AML-193 (cell line): ENCODE measurements at places on chromosomes 5 and 9.

GRCh38 chr9:131743096-131743495 lies 3.2 kb upstream of the RAPGEF1 start:
- DNase-seq = no peak

- peak; percentile 65 for DNase-seq
Observed at GRCh38 chr9:99118782-99119466, 14.0 kb downstream of the TGFBR1 start.

GRCh38 chr9:93884808-93885207 lies 70.3 kb downstream of the BARX1 start:
- DNase-seq = no peak

DNA sequence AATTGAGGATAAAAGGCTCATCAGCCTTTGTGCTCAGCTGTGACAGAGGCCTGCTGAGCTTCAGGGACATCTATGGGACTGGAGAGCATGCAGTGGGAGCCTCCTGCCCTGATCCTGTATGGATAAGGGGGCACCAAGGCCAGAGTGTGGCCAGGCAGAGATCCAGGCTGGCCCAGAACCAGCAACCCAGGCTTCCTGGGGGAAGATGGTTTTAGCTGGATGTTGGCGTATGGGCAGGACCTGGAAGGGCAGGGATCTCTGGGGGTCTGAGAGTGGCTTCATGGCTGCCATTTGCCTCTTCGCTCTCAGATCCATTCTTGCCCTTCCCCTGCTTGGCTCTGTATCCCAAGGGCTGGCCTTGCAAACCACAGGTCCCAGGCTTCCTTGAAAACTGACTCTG lies 169.9 kb downstream of the MACROH2A1 start:
- no peak for DNase-seq

DNA sequence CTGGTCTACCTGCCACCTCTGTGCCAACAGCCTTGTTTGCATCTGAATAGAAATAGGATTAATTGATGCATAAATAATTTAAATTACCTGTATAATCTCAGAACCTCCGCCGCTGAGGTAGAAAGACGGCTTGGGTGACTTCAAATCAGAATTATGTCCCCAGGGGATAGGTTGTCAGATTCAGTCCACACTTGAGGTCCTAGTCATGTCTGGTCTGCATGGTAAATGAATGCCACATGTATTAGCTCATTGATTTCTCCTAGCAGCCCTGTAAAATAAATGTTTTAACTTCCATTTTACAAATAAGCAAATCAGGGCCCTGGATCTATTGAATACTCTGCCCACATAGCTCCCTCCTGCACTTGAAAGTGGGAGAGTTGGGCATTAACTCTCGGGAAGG lies 368.0 kb upstream of the WWC1 start:
- no peak for DNase-seq

DNA sequence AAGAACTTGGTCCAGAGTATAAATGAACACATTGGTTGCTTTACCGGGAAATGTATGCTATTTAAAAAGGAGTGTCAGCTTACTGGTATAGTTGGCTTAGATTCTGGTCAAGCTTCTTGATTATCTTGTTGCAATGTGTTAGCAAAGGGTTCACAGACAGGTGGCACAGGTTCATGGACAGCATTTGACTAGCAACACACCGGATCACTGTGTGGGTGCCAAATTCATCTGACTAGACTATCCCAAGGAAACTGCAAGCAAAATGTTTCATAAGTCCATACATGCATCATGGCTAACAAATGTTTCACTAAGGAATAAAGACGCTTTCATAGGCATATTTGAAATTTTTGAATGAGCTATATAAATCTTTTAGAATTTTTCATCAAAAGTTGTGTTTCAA lies 274.1 kb downstream of the PLK2 start:
- DNase-seq = no peak

GRCh38 chr5:141735823-141736222 lies 53.8 kb upstream of the ARAP3 start:
- no peak for DNase-seq

GRCh38 chr5:126438868-126439267 lies 15.7 kb downstream of the GRAMD2B start:
- no peak for DNase-seq

- DNase-seq = no peak
Observed at GRCh38 chr5:150258130-150258529, 31.4 kb downstream of the CAMK2A start.

- DNase-seq = no peak
Observed at GRCh38 chr9:133405508-133406438, 12.0 kb downstream of the REXO4 start.

GRCh38 chr5:172834415-172835289 lies 601 bp downstream of the ERGIC1 start:
- DNase-seq = no peak

GRCh38 chr5:178496642-178497041 lies 93.6 kb downstream of the COL23A1 start:
- peak; percentile 48 for DNase-seq

DNA sequence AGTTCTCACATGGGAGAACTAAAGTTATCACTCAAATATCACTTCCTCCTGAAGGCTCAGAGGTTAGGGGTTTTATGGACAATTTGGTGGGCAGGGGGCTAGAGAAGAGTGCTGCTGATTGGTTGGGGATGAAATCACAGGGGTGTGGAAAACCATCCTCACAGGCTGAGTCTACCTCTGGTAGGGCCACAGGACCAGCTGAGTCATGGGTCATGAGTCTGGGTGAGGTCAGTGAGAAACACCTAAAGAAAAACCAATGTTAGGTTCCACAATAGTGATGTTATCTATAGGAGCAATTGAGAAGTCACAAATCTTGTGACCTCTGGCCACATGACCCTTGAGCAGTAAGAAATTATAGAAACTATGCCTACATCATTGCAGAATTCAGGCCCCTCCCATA lies 203.3 kb upstream of the TARS1 start:
- no peak for DNase-seq

DNA sequence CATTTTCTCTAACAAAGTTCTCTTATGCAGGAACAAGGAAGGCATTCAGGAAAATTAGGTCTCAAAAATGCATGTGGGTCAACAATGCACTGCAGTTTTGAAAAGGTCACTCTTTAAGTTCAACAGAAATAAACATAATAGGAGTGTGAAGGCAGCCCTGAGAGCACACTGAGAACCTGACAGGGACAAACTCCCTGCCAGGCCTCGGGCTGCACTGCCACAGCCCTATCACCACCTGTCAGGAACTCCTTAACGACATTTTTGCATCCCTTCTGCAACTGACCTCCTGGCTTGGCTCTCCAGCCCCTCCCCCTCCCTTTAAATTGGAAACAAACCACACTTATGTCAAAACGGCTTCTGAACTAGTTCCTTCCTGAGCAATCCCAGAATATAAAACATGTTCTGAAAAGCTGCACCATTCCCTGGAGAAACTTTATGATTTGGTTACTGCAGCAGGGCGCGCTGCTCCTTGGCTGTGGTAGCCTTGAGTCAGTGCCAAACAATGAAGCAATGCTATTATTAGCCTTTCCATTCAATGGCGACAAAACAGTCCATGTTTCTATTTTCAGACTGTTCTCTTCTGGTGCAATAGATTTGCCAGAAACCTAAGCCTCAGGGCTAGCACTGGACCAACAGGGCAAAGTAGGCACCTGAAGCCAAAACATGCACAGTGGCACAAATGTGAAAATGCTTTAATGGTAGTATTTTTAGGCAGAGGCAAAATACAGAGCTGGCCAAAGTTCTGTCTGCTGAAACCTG lies 160.1 kb upstream of the ZNF608 start:
- DNase-seq = no peak

DNA sequence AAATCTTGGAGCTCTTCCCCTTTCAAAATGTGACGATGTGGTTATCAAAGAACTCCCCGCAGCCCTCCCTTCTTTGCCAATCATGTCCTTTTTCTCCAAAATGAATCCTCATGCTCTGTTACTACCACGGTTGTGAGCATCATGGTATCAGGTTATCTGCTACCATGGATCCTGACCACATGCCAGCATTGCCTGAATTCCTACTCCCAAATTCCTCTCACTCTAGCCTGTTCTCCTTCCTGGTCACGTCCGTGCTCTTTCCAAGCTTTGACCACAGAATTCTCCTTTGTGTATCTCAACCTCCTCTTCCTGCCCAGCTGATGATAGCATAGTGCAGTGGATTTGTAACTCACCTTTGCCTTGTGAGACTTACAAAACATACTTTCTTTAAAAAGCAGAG lies 59.5 kb upstream of the FBXL7 start:
- no peak for DNase-seq
